Inflammatory macrophage treated with lipopolysaccharide for 4 hours (primary cell): ENCODE measurements at places on chromosomes 13 and 19.

DNA sequence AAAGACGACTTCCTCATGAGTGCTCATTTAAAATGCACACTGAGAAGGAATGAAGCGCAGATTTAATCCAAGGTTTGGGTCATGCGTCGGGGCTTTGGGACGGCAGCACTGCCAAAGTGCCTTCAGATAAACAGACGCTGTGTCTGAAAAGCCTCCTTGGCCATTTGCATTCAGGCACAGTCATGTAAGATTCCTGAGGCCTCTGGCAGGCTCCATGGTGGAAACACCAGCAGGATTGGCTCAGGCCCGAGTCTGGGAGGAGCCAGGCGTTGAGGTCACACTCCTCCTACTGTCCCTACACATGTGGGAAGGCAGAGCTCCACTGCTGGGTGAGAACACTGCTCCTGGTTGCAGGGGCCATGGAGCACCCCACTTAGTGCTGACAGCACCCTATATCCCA is 113.3 kb upstream of the KL start:
- no peak for DNase-seq

GRCh38 chr19:51090471-51090870 is 7.8 kb upstream of the KLK14 start:
- no peak for DNase-seq

DNA sequence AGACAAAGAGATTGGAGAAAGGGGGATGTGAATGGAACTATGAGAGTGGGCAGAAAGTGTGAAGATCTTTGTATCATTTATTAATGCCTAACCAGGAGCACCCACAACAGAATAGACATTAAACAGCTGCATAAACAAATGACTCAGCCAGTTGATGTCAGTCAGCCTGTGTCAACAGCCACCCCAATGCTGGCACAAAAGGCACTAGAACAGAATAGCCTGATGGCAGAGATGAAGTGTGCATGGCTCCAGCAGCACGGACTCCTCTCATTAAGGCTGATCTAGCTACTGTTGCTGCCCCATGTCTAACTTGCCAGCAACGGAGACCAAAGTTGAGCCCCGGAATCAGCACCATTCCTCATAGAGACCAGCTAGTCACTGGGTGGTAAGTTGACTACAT is 7.8 kb downstream of the CPB2 start:
- no peak for DNase-seq

GRCh38 chr13:105035092-105035491 is 1500.4 kb downstream of the EFNB2 start:
- no peak for DNase-seq

DNA sequence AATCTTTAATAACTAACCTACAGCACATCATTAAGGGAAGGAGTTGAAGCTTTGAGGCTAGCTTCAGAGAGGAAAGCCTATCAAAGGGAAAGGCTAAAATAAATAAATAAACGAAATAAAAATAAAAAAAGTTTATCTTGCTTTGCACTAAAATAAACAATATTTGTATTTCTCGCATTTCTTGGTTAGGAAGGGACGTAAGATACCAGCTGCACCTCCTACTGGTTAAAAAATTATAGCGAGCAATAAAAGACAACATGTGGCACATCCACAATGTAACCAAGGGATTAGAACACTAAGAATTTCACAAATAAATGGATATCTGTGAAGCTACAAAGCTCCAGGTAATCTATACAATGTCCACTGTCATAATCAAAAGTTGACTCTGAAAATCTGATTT is 194.5 kb downstream of the DACH1 start:
- no peak for DNase-seq

GRCh38 chr19:2887391-2887914 is 13.3 kb upstream of the ZNF57 start:
- peak; percentile 54 for DNase-seq
